ENCODE measurements at places on chromosomes 16 and 17.

- DNase-seq, result peak; percentile 1
Measured at GRCh38 chr16:59913666-59914065, 1179.5 kb upstream of the GOT2 start.

- no peak for DNase-seq
Measured at GRCh38 chr16:75921281-75921680, 195.0 kb upstream of the CPHXL start.

GRCh38 chr17:78425429-78425828, 47.0 kb downstream of the PGS1 start:
- no peak for DNase-seq

- DNase-seq, result peak; percentile 75
Measured at GRCh38 chr17:10729334-10730193, at the start of gene TMEM220. TSS of gene TMEM220 (minus strand) at chr17:10730023. CDS start at chr17:10729851, 172 bp downstream.

DNA sequence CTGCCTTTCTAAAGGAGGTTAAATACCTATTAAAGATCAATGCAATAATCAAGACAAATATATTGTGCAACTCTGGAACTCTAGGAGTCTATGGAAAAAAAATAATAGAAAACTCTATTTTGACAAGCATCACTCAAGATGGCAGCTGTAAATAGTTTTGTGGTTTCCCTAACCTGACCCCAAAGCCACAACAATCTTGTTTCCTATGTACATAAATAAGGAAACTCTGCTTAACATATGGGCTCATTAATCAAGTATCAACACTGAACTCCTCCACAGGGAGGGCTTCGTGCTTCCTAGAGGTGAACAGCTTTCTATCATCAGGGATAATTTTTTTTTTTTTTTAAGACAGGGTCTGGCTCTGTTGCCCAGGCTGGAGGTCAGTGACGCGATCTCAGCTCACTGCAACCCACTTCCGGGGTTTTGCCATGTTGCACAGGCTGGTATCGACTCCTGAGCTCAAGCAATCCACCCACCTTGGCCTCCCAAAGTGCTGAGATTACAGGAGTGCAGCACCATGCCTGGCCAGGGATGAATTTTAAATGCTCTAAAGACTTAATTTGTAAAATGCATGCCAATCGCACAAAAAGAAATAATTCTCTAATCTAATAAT, 42.5 kb downstream of the ARHGAP17 start:
- DNase-seq, result no peak

DNA sequence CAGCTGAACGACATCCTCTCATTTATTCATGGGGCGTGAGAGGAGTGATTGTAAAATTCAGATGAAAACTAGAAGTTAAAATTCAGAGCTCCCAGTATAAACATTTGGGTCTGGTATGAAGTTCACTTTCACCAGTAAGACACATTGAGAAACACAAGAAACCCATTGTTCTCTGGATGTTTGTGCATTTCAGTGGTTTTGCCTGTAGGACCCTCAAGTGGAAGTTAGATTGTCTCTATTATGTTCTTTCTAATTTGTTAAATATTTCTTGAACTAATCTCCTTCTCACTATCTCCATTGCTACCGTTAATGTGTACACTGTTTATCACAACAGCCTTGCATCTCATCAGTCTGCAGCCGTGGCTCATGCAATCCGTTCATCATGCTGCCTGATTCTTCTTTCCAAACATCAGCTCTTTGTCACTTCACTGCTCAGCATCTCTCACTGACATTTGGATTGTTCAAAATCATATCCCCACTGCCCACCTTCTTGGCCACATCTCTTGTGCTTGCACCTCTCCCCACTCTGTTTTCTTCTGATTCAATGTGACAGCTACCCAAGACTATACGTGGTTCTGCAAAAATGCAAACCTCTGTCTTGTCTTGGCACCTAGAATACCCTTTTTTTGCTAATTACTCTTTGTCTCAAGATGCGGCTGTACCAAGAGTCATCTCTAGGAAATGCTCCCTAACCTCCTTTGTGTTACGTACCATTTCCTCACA, 49.5 kb downstream of the HLF start:
- DNase-seq, result no peak

- DNase-seq, result no peak
Measured at GRCh38 chr16:79358188-79358587, 242.3 kb downstream of the MAF start.

GRCh38 chr17:81512562-81513371, at the start of gene ACTG1:
TSS of gene ACTG1 (minus strand) at chr17:81512799. CDS start at chr17:81512354, 445 bp downstream.
- peak; percentile 94 for DNase-seq

DNA sequence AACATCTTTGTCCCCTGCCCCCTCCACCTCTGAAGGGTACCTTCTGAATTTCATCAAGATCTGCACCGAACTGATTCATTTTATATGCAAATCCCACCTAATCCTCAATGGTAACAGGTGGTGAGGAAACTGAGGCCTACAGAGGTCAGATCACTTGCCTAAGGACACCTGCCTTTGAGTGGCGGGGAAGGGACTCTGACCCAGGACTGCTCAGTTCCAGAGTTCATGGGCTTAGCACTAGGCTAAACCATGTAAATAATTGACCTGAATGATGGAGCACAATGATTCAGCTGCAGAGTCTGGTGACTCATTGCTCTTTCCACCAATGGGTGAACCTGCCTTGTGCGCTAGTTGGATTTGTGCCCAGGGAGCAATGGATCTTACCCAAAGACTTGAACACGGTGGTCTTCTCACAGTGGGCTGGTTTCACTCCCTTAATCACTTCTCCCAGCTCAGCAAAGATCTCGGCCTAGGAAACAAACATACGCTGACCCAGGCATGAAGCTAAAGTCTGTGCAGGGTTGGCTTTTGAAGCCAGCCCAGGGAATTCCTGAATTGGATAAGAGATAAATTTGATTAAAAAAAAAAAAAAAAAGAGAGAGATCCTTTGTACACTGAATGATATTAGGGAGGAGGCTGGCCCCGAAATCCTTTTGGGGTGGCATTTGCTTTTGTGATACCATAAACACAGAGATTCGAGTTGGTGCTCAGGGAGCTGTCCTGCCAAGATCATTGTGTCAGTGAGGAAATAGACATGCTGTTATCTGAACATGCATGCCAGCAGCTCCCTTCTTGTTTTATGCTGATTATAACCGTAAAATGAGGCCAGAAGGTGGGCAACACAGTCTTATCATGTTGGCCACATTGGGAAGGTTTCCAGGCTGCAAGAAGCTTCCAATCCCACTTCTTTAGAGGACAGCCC, 17.0 kb downstream of the CRYM start:
- DNase-seq, result peak; percentile 57

DNA sequence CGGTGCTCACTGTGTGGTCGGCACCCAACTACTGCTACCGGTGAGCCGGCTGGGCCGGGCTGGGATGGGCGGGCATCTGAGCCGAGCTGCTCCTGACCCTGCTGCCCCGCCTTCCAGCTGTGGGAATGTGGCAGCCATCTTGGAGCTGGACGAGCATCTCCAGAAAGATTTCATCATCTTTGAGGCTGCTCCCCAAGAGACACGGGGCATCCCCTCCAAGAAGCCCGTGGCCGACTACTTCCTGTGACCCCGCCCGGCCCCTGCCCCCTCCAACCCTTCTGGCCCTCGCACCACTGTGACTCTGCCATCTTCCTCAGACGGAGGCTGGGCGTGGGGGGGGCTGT, 6.9 kb downstream of the TBX6 start:
- DNase-seq, result no peak

DNA sequence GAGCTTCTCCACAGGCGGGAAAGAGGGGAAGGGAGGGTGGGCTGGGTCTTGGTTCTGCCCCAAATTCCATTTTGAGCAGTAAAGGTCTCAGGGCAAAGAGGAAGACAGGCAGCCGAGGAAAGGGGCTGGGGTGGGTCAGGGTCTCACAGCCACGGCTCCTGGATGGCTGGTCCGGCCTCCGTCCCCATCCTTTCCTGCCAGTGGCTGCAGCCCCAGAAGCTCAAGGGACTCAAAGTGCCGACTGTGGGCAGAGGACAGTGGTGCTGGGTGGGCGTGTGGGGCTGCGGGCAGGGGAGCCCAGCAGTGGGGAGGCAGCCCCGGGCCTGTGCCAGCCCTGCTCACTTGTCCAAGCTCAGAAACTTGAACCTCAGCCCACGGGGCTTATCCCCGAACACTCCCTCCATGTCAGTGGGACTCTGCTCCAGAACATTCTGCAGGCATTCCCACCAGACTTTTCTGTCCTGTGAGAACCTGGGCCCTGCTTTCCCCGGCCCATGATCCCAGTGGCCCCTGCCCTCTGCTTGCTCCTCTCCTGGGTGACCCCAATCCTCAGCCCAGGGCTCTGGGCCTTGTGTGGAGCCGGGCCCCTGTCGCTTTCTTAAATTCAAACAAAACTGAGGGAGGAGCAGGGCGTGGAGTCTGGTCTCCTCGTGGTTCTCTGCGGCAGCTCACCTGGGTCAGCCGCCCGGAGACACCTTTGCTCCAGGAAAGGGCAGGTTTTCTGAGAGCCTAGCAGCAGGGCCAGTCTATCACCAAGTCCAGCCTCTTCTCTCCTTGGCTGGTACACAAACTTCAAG, 117.8 kb upstream of the METRNL start:
- DNase-seq, result no peak

- peak; percentile 96 for DNase-seq
Measured at GRCh38 chr17:40290629-40291280, 3.1 kb downstream of the CDC6 start.

DNA sequence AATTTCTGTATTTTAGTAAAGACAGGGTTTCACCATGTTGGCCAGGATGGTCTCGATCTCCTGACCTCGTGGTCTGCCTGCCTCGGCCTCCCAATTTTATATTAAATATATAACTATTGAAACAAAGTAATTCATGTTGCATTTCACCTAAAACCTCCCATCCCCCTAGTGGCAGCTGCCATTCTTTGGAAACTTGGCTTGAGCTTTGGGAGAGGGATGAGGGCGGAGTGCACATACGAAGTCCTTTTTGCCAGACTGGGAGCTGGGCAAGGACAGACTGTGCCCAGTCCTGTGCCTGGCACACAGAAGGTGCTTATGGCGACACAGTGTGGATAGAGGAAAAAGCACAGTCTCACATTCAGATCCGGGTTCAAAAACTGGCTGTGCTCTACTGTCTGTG, 83.8 kb downstream of the NETO2 start:
- no peak for DNase-seq

GRCh38 chr16:87953308-87954215, 2.3 kb downstream of the BANP start:
- no peak for DNase-seq

DNA sequence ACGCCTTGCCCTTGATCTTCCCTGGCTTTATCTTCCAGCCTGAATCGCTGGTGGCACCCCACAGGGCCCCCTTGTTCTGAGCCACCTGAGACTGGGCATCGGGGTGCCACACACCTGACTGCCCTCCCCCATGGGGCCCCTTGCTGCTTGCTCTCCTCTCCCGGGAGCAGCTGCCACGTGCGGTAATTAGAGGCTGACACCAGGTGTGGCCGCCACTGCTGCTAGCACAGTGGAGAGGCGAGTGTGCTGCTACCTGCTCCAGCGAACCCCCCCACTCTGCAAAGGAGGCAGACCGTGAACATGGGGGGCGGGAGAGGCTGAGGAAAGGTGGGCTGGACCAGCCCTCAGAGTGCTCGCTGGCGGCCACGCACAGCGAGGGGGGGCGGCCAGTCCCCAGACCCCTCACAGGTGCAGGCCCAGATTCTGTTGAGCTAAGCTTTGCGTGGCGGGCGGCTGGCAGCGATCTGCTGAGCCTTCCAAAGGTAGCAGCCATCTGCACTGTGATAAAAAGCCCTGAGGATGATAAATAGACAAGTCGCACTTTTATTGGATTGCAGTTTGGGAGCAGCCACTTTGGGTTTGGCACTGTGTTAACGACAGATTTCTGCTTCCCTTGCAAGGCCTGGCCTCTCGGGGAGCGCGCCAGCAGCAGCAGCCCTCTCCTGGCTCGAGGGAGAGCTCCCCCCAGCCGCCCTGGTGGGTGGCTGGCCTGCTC, 167.9 kb upstream of the GSE1 start:
- no peak for DNase-seq

DNA sequence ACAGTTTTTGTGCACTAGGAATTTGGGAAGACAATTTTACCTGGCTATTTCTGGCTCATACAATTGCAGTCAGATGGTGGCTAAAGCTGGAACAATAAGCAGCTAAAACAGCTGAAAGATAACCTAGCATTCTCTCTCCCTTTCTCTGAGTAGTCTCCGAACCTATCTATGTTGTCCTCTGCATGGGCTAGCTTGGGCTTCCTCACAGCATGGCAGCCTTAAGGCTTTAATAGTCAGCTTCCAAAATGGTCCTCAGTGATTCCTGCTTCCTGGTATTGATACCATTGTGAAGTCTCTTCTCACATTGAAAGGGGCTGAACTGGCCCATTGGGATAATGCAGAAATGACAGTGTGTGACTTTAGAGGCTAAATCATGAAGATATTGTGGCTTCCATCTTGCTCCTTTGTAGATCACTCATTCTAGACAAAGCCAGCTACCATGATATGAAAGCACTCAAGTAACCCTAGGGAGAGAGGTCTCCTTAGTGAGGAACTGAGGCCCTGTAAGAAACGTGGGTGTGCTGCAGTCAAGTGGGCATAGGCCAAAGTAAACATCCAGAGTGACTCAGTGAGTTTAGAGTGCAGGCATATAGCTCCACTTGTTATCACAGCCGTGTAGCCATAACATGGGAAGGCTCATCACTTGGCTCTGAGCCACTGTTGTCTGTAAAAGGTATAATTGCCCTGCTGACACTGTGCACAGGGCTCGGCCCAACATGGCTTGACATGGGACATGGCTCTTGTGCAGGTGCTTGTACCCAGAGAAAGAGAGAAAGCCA, 5.5 kb upstream of the VKORC1 start:
- peak; percentile 30 for DNase-seq

DNA sequence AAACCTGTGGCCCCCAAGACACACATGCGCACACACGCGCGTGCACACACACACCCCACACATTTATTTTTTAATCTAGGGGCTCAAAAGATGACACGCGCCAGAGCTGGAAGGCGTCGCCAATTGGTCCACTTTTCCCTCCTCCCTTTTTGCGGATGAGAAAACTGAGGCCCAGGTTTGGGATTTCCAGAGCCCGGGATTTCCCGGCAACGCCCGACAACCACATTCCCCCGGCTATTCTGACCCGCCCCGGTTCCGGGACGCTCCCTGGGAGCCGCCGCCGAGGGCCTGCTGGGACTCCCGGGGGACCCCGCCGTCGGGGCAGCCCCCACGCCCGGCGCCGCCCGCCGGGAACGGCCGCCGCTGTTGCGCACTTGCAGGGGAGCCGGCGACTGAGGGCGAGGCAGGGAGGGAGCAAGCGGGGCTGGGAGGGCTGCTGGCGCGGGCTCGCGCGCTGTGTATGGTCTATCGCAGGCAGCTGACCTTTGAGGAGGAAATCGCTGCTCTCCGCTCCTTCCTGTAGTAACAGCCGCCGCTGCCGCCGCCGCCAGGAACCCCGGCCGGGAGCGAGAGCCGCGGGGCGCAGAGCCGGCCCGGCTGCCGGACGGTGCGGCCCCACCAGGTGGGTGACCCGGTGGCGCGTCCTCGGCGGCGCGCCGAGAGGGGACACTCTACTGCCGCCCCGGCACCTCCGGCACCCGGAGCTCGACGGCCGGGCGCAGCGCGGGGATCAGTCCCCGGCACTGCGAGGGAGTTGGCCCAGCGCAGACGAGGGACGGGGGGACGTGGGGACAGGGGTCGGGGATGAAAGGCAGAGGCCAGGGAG, at the start of gene STAT5A:
Gene STAT5A, plus strand, starts transcription at position 522 of the 826 bp plus-strand sequence. CDS start 914 bp downstream, outside the sequence.
- DNase-seq, result peak; percentile 90

- no peak for DNase-seq
Measured at GRCh38 chr17:40456396-40456951, 13.2 kb downstream of the IGFBP4 start.
